Heart right ventricle (tissue), 16 donors: ENCODE measurements at places on chromosomes 12 and 14.
A peak's percentile ranks its signal among the peaks of the same experiment; 100 is the strongest.

DNA sequence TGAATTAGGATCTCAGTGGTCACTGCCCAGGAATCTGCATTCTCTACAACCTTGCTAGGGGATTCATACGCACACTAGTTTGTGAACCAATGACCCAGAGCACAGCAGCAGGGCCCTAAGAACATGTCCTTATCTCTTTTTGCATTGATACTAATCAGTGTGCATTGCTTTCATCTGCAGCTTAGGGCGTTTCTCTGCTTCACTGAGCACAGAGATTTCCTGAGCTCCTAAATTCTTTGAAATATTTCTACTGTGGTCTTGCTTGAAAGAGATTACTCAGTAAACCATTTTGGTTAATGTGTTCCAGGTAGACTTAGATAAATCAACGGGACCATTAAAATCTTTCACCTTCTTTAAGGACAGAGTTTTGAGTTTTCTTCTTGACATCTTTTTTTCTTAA is 351.3 kb upstream of the KITLG start:
- no peak for DNase-seq

- DNase-seq, result no peak
Measured at GRCh38 chr14:67623114-67623513, 3.4 kb downstream of the ARG2 start.

- DNase-seq, result no peak
Measured at GRCh38 chr14:54881235-54881760, 21.3 kb downstream of the GCH1 start.

DNA sequence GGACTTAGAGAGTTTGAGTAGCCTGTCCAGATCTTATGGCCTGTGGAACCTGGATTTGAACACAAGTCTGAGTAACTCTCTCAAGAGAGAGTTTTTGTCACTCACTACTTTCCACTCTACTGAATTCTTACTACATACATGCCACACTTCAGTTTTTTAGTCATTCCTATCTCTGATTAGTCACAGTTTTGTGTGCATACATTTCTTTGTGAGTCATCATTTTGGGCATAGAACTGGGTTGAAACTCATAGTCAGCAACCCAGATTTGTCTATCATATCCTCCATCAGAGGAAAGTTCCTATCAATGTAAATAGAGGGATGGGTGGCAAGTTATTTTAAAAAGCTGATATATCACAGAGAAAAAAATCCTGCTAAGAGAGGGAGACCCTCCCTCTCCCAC is 42.9 kb downstream of the FLRT2 start:
- no peak for DNase-seq

DNA sequence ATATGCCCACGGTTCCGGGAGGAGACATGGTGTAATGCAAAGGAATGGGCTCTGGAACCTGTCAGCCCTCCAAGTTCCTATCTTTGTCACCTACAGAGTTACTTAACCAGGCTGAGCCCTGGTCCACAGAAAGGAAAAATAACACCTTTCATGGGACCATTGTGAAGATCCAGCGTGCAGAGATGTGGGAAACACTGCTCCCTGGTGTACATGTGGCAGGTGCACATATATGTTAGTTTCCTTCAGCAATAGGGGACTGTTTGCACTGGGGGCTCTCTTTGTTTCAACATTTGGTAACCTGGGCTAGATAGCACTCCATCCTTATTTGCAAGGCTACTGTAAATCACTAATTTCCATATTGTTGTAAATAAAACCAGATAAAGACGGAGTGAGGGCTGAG is 72.3 kb downstream of the ANO2 start:
- no peak for DNase-seq

GRCh38 chr14:40447017-40447416 is 1014.8 kb upstream of the FBXO33 start:
- no peak for DNase-seq

DNA sequence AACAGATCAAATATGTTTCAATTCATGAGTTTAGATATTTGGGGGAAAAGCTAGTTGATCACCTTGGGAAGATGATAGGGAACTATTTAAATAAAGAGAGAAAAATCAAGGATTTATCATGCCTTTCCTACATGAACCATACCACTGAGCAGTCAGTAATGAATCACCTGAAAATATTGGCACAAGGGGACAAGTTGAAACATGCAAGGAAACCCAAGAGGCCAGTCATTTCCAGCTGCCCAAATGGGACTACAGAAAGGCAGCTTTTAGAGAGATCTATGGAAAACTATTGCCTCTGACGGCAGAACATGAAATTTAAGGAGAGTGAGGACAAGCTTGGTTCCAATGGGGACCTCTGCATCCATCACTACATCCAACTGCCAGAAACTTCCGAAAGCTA is 14.1 kb upstream of the ETV6 start:
- DNase-seq, result no peak

- peak; percentile 71 for DNase-seq
Measured at GRCh38 chr12:22275843-22276242, 58.7 kb downstream of the ST8SIA1 start.

DNA sequence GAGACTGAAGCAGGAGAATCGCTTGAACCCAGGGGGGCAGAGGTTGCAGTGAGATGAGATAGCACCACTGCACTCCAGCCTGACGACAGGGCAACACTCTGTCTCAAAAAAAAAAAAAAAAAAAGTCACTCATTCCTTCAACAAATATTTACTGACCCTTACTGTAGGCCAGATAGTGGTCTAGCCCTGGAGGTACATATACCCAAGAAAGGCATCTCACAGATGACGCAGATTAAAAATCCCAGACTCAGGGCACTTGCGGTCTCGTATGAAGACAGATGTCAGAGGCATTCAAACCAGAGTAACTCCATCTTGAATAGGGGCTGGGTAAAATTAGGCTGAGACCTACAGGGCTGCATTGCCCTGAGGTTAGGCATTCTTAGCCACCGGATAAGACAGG is 44.8 kb downstream of the CLMN start:
- no peak for DNase-seq

DNA sequence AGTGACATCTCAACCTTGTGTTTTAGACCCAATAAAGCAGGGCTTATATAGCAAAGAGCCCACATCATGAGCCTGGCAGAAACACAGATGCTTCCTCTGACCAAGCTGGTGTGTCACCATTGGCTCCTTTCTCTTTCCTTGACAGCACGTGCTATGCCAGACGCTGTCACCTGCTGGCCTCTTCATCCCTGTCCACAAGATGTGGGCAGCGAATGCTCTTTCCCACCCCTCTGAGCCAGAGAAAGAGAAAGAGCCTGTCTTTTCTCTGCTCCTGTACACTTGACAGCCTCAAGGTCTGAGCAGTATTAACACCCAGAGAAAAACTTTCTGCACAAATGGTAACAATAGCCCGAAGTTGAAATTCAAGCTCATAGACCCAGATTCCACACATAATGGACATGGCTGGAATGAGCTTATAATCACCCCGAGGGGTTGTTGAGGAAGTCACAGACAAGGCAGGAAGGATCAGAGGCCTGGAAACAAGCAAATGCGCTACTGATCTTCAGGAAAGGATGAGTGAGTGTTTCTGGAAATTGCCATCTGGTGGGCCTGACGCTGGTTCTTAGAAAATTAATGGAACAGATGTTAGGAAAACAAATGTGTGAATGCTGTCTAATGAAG is 8.9 kb downstream of the TGFB3 start:
- no peak for DNase-seq

GRCh38 chr14:74685056-74685455 is 27.8 kb downstream of the AREL1 start:
- DNase-seq, result no peak

DNA sequence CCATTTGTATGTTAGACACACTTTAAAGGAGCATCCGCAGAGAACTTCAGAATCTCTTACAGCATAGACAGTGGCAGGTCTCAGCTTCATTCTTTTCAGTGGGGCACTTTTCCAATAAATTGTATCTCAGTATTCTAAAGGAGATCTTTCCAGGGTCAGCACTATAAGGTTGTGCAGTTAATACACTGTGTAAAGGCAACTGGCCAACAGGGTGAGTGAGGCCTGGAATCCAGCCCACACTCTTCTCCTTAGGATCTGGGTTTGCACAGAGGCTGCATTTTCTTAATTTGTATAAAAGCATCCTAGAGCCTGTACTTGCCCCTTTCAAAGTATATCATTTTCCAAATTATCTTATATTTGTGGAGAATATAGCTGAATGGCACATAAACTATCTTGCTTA is 94.2 kb downstream of the MYF5 start:
- DNase-seq, result no peak

DNA sequence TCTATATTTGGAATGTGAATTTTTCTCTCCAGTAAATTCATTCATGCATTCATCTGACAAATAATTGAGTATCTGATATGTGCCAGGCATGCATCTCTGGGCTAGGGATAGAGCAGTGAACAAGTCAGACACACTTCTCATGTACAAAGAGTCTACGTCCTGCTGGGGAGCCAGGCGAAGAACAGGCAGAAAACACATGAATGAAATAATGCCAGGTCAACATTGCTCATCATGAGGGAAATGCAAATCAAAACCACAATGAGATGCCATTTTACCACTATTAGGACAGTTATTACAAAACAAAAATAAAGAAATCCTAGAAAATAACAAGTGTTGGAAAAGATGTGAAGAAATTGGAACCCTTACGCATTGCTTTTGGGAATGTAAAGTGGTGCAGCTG is 90.3 kb downstream of the PAX9 start:
- DNase-seq, result no peak

- no peak for DNase-seq
Measured at GRCh38 chr14:52185178-52185577, 82.3 kb upstream of the PTGDR start.

DNA sequence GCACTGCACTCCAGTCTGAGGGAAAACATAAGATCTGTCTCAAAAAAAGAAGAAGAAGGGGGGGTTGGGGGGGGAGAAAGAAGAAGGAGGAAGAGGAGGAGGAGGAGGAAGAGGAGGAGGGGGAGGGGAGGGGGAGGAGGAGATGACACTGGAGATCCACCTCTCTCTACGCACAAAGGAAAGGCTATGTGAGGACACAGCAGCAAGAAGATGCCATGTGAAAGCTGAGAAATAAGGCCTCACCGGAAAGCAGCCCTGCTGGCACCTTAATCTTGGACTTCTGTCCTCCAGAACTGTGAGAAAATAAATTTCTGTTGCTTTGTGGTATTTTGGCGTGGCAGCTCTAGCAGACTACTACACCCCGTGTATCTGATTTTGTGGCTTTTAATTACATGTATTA is 477.9 kb downstream of the MED13L start:
- DNase-seq, result no peak

DNA sequence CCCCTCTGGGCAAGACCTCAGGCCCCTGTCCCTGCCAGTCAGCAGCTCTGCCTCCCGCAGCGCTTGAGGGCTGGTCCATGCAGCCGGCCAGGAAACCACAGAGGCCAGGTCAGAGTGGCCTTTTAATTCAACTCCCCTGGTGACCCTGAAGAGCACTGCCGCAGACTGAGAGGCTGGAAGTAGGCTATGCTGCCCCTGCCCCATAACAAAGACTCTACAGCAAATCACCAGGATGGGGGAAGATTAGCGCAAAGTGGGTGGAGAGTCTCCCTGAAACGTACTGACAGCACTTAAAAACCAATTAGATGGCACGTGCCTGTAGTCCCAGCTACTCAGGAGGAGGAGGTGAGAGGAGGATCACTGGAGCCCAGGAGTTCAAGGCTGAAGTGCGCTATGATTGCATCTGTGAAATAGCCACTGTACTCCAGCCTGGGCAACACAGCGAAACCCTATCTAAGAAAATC is 70.5 kb downstream of the ITPK1 start:
- DNase-seq, result no peak

- DNase-seq, result no peak
Measured at GRCh38 chr12:125145196-125145595, 80.0 kb downstream of the AACS start.

DNA sequence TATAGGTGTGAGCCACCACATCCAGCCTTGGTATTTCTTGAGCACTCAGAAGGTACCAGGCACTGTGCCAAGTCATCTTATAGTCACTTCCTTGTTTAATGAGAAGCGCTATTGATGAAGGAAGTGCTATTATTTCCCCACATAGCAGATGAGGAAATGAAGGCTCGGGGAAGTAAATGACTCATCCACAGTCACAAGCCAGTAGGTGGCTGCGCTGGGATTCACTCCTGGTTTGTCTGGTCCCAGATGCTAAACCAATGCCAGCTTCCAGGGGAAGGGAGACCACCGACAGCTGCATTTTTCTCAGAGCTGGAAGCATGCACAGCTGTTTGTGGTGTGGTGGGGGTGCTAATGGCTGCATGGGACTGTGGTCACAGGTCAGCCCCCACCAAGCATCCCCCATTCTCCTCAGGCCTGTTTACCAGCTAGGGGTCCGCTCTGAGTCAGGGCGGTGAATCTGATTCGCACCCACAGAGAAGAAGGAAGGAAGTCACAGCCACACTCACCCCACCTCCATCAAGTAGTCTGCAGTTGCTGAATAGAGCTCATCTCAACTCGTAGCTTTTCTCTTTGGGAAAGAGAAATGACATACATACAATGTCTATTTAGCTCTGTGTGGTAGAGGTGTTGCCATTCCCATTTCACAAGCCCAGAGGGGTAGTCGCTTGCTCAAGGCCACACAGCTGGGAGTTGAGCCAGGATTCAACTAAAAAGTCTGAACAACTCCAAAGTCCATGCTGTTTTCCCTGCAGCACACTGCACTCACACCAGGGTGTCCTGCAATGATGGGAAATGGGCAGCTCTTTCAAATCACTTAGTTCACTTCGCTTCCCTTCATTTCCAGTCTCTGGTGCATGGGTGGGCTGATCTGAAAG is 6.3 kb upstream of the LTBP2 start:
- no peak for DNase-seq

GRCh38 chr12:3538466-3539030 is 47.5 kb downstream of the PRMT8 start:
- DNase-seq, result no peak

- DNase-seq, result no peak
Measured at GRCh38 chr14:21256539-21257393, 12.5 kb downstream of the HNRNPC start.

DNA sequence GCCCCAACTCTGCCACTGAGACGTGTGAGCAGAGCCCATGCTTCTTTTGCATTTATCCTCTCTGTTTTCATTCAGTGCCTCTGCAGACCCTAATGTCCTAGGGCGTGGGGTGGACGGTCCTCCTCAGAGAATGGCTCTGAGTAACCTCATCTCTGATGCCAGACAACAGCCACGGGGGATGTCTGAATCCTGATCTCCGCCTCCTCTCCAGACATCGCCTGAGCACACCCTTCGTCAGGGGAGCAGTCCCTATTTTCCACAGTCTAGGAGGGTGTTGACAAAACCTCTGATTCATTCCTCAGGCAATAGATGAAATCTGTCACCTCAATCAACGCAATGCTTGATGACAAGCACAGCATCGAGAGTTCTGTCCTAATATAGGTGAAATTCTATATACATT is 109.2 kb upstream of the DYRK2 start:
- no peak for DNase-seq

- no peak for DNase-seq
Measured at GRCh38 chr12:12267742-12268200, 927 bp upstream of the LRP6 start.

DNA sequence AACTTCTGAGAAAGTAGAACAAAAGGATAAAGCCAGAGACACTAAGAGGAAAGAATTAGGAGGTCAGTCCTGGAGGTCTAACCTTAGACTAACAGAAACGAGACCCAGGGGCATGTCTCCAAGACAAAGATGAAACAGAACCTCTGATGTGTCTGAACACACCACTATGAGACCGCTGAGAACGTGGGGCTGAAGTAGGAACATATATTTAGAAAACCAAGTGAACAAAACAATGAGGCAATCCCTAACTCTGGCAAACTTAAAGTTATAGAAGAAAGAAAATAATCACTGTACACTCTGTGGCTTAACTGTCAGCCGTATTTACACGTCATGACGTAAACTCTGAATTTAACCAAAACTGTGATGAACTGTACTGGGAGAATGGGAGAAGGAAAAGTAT is 17.9 kb downstream of the KCTD10 start:
- DNase-seq, result no peak

- no peak for DNase-seq
Measured at GRCh38 chr12:13219320-13219719, 22.8 kb downstream of the EMP1 start.
